CD8-positive, alpha-beta memory T cell (primary cell): ENCODE measurements at places on chromosomes 3 and 15.

GRCh38 chr3:131705558-131706051, 202.8 kb upstream of the MRPL3 start:
- DNase-seq, result no peak

DNA sequence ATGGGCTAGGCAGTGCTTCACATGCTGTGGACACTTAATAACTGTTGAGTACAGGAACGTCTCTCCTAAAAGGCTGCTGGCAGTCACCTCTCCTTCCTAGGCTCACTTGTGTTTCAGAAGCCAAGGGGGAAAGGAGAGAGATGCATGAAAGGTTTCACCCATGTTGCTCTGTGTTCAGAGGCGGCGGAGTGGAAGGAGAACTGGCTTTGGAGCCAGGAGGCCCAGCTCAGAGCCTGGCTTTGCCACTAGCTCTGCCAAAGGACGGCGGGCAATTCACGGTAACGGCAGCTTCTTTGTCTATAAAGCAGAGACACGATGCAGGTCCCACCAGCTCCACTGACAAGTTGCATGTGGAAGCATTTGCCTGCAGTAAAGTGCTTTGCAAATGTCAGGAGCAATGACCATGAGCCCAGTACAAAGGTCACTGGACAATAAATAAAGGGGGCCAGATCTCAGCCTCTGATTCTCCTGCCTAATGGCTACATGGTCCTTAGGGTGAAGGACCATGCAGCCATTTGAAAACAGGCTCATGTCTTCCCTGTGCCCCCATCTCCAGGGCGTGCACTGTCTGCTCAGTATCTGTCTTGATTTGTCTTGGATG, 171.7 kb upstream of the TLE3 start:
- no peak for DNase-seq

- DNase-seq, result no peak
Observed at GRCh38 chr3:194766845-194767244, 81.2 kb downstream of the FAM43A start.

GRCh38 chr15:91961357-91961756, 107.8 kb downstream of the SLCO3A1 start:
- no peak for DNase-seq

- no peak for DNase-seq
Observed at GRCh38 chr3:58032186-58032585, 24.0 kb downstream of the FLNB start.

GRCh38 chr3:48187579-48188265, 495 bp downstream of the CDC25A start:
- peak; percentile 20 for DNase-seq

- DNase-seq, result no peak
Observed at GRCh38 chr3:24136624-24137310, 191.7 kb downstream of the NR1D2 start.

DNA sequence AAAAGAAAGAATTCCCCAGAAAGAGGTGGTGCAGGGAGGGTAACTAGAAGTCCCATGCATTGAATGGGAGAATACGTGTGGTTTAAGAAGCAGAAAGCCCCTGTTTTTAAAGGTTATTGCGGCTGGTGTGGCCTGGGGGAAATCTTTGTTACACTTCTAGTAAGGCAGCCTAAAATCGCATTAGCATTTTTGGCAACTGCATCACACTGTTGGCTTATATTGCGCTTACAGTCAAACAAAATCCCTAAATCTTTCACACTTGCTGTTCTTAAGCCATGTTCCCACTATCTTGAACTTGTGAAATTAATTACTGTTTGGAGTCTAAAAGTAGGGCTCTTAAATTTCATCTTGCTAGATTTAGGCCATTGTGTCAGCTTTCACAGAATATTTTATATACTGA, 66.0 kb upstream of the GOLIM4 start:
- no peak for DNase-seq

GRCh38 chr3:151171145-151171757, 31.8 kb downstream of the GPR171 start:
- DNase-seq, result no peak

DNA sequence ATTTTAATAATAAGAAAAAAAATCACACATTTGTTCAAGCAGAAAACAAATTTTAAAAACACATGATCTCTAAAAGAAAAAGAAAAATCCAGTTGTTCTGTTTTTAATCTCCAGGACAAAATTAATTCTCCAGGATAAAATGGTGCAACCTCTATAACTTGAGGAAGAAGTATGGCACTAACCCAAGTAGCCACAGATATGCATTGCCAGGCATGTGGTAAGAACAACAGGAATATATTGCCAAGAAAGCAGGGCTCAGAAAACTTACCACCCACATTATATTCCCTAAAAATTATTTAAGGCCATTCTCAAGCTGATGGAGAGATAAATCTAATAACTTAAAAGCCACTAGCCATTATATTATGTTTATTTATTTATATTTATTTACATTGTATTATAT, 295.7 kb upstream of the TMCO5A start:
- DNase-seq, result no peak

DNA sequence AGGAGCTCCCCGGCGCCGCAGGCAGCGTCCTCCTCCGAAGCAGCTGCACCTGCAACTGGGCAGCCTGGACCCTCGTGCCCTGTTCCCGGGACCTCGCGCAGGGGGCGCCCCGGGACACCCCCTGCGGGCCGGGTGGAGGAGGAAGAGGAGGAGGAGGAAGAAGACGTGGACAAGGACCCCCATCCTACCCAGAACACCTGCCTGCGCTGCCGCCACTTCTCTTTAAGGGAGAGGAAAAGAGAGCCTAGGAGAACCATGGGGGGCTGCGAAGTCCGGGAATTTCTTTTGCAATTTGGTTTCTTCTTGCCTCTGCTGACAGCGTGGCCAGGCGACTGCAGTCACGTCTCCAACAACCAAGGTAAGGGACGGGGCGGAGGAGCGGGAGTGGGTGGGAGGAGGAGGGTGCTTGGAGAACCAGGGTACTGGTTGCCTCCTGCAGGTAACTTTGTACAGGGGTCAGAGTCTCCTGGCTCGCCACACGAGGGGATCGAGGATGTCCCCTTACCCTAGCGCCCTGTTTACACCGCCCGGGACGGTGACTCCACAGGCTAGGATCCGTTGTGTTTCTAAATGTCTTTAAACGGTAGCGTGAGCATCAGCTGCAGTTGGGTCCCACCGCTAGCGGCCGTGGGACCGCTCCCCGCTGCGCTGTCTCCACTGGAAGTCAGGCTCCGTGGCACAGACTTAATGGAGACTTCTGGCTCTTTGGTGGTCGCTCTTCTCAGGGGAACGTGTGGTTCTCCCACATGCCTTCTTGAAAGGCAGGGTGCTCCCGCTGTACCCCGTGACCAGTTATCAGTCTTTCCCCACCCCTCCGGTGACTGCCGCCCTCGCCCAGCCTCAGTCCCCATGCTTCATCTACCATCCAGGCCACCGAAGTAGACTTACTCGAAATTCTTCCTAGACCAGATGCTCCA, 515 bp downstream of the EPHA6 start:
- DNase-seq, result no peak

GRCh38 chr3:7437231-7437630, 576.3 kb downstream of the GRM7 start:
- no peak for DNase-seq

GRCh38 chr15:31458596-31459399, 132.2 kb downstream of the KLF13 start:
- no peak for DNase-seq

DNA sequence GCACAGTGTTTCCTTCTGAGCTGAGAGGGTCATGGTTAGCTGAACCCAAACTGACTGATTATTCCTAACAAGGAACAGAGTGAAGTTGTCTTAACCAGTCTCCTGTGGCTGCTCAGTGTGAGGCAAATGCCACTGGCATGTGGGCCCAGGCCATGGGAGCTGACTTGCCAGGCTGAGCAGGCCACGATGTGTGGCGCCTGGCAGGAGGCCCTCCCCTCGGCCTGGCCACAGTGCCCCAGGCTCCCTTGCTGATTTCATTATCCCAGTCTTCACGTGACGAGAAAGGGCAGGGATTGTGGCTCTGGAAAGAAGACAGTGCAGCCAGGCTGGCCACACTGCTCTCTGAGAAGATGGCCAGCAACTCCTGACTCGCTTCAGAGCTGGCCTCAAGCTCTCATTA, 58.8 kb downstream of the SLCO2A1 start:
- no peak for DNase-seq

- DNase-seq, result no peak
Observed at GRCh38 chr3:87801409-87801808, 257.4 kb downstream of the CGGBP1 start.

GRCh38 chr15:82064824-82065223, 19.0 kb upstream of the MEX3B start:
- DNase-seq, result no peak

DNA sequence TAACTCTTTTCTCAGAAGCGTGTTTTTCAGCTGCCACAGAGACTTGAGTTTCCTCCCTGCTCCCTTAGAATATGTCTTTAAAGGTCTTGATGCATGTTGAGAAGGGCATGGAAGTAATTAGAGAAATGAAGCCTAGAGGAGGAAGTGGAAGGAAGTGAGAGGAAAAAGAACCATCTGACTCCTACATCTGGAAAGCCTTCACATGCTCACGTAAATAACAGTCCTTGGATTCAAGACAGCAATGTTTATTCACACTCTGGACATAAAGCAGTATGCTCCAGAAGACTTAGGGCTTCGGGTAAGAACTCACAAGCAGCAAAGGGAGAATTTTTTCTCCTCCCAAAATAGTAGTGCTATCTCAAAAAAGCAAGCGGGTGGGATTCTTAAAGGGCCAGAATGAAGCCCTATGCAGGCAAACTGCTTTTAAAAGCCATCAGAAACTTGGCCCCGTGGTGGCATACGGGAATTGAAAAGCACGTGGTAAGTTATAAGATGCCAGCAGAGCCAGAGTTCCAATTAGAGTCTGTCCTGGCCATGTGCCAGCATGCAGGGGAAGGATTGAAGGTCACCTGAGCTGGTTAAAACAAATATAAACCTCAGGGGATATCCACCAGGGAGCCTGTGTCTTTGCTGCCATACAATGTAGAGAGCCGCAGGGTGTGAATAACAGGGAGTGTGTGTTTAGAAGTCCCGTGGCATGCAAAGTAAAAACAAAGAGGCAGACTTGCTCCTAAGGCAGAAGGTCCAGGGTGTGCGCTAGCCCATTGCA, 380.8 kb upstream of the NDN start:
- DNase-seq, result no peak

DNA sequence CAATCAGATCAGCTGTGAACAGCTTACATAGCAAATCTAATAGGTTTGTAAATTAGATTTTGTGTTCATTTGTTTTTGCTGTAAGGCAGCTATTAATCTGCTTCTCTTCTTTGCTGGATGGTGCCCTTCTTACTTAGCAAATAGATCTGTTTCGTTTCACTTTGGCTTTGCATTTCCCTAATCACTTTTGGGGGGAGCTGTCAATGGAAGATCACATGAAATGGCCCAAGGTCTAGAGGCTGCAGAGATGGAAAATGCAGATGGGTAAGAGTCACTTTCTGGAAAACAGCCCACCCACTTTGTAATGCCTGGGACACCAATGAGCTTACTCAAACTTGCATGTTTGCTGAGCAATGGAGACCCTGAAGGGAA, 36.4 kb downstream of the ST8SIA2 start:
- DNase-seq, result no peak

- peak; percentile 72 for DNase-seq
Observed at GRCh38 chr3:10551821-10552630, 46.6 kb upstream of the ATP2B2 start.

- DNase-seq, result no peak
Observed at GRCh38 chr3:72664184-72664975, 183.9 kb downstream of the SHQ1 start.
